ENCODE measurements at places on chromosomes 11 and 22.

DNA sequence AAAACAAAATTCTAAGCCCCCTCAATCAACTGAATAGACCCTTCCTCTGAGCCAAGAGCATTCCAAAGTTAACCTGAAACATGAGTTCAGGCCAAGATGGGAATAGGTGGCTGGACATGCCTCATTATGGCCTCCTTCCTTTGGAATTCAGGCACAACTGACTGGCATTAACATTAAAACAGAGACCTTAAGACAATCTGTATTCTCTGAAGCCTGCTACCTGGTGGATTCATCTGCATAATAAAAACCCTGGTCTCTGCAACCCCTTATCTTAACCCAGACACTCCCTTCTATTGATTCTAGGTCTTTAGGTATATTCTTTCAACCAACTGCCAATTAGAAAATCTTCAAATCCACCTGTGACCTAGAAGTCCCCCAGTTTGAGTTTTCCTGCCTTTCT, 66.3 kb downstream of the JRKL start:
- no peak for DNase-seq

- no peak for DNase-seq
Measured at GRCh38 chr11:101323997-101324396, 194.4 kb upstream of the PGR start.

DNA sequence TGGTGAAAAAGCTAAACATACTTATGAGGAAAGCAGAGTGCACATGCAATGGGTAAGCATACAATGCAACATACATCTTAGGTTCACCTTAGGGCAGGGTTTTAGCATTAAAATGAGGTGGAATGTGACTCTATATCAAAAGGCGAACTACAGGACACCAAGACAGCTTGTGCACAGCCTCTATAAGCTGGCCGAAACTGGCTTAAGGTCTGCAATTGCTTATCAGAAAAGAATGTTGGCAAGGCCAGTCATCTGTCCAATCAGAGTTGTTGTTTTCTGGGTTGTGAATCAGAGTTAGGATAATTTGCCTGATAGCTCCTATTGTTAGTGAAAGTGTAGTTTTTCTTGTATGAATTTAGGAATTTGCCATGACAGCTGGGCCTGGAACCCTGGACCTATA, 76.5 kb downstream of the LRRC4C start:
- DNase-seq = no peak

- no peak for DNase-seq
Measured at GRCh38 chr11:130409594-130410388, 18.6 kb downstream of the ADAMTS8 start.

DNA sequence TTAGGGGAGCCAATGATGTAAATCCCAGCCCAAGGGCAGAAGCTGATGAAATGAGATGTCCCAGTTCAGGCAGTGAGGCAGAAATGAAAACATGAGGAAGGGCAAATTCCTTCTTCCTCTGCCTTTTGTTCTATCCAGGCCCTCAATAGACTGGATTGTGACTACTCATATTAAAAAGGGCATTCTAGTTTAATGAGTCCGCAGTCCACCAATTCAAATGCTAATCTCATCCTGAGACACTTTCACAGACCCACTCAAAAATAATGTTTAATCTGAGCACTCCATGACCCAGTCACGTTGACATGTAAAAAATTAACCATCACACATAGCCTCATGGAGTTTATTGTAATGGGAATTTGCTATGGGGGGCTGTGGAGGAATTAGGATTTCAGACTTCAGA, 717.9 kb downstream of the OPCML start:
- DNase-seq = no peak

- no peak for DNase-seq
Measured at GRCh38 chr22:50737728-50738648, at the start of gene ACR. Gene ACR (plus strand): TSS chr22:50738204. CDS start chr22:50738236, 32 bp downstream.

- no peak for DNase-seq
Measured at GRCh38 chr11:8766988-8767374, 84.4 kb downstream of the RPL27A start.

GRCh38 chr11:36012979-36013378, 69.1 kb downstream of the LDLRAD3 start:
- DNase-seq = no peak

DNA sequence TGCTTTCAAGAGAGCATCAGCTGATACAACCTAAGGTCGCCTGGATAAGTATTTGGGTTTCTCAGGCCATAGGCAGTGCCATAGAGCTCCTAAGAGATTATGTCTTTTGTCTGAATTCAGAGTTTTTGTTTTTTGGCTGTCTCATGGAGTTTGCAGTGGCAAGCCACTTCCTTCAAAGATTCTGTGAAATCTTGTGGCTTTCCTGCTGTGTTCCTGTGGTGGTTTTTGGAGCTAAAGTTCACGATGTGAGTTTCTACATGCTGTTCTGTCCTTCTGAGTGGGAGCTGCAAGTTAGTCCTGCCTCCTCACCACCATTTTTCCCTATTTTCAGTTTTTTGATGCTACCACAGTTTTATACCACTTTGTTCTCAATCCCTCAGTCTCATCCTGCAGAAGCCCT, 111.4 kb downstream of the COMMD9 start:
- no peak for DNase-seq
